ENCODE measurements at places on chromosomes 5 and 9. TPM values are rescaled to one million over a fixed set of nuclear protein-coding genes. Genes with fewer than 3 reads are reported as not detected.
A peak's percentile ranks its signal among the peaks of the same experiment; 100 is the strongest.

The MAMDC4 gene
- 5.3 TPM for polyA plus RNA-seq

DNA sequence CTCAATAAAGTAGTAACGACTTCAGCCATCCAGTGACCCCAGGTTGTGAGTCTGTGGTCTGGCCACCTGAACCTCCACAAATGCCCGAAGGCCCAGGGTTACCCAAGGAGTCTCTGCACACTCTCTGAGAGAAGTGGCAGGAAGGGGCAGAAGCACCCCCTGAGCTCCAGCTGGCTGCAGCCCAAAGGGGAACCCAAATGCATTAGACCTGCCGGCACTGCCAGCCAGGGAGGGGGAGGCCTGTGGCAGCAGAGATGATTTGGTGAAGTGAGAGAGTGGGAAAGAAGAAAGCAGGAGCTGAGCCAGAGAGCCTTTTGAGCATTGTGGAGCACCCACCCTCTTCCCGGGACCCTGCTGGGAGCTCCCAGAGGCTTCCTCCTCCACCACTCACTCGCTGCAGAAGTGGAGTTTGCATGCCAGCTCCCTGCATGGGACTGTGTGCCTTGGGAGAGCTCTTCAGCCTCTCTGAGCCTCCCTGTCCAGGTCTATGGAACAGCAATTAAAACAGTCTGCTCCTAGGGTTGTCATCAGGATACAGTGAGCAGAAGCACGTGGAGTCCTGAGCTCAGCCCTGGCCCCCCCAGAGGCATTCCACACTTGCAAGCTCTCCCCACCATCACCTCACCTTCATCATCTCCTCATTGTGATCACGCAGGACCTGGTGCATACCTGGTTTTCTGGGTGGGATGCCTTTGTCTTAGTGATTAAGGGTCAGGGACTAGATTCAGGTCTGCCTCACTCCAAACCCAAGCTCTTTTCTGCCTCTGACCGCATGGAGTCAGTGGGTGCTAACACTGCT, 13.8 kb upstream of the ANGPTL2 start:
- H3K36me3 ChIP-seq, result no peaks in the 10 kb centered on the region
- H3K27me3 ChIP-seq, result no peaks in the 10 kb centered on the region
- no peaks in the 10 kb centered on the region for H3K4me1 ChIP-seq

GRCh38 chr5:1378096-1378495, 33.2 kb upstream of the CLPTM1L start:
- no peak overlapping the region for H3K27ac ChIP-seq
- DNase-seq, result no peak
- H3K4me3 ChIP-seq, result no peak overlapping the region
- H3K36me3 ChIP-seq, result no peaks in the 10 kb centered on the region

GRCh38 chr9:127684576-127684975, 22.2 kb upstream of the CFAP157 start:
- H3K27ac ChIP-seq, result no peak overlapping the region
- H3K27me3 ChIP-seq, result no peaks in the 10 kb centered on the region
- H3K36me3 ChIP-seq, result no peaks in the 10 kb centered on the region
- no peak overlapping the region for H3K4me3 ChIP-seq

DNA sequence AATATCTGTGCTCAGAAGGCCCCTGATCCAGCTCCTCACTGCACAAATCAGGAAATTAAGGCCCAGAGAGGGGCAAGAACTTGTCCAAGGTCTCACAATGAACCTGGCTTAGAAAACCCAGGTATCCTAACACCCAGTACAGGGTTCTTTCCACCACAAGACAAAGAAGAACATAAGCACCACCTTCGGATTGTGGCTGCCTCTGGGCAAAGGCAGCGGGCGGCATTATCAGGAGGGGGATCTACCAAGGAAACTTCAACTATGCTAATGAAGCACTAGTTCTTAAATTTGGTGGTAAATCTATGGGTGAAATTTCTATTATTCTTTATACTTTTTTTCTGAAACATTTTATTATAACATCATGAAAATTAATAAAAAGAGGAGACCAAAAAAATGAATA, 17.9 kb downstream of the ANXA6 start:
- no peak for DNase-seq
- no peaks in the 10 kb centered on the region for H3K27me3 ChIP-seq
- peak overlapping the region; percentile 67 for H3K27ac ChIP-seq
- H3K4me3 ChIP-seq, result no peak overlapping the region
- H3K4me1 ChIP-seq, result peaks cover 51% of the 10 kb centered on the region

DNA sequence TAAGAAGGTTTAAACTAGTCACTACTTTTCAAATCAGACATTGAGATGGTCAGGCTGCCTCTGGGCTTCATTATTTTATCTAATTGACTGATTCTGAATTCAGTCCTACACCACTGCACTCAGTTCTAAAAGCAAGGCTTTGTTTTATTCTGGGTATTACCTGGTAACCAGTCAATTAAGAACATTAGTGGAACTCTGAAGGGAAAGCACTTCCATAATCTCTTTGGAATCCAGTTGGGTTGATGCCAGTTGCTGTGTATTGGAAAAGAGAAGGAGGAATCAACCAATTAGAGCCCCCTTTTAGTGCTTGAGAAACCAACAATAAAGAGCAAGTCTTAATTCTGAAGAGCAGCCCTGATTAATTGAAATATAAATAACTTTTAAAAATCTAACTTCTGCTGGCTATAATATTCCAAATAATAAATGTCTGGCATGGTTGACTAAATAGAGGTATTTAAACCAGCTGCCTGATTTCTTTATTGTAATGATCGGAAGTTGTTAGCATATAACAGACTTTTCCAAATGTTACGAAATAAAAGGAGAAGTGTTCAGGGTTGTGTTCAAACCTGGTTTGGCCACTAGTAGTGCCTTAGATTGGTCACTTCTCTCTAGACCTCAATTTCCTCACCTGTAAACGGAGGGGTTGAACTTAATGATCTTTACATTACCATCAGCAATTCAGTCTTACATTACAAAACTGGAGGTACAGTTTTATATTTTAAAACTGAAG, 32.0 kb downstream of the CPEB4 start:
- peaks cover 32% of the 10 kb centered on the region for H3K4me1 ChIP-seq
- no peak for DNase-seq
- peaks cover 4% of the 10 kb centered on the region for H3K36me3 ChIP-seq
- H3K4me3 ChIP-seq, result no peak overlapping the region

Measured in B cell (primary cell).